Stimulated activated CD4-positive, alpha-beta T cell treated with anti-CD3 and anti-CD28 coated beads, Interleukin-15, amount 100 ng/mL, for 48 hours (primary cell): ENCODE measurements at places on chromosomes 3 and 15.

DNA sequence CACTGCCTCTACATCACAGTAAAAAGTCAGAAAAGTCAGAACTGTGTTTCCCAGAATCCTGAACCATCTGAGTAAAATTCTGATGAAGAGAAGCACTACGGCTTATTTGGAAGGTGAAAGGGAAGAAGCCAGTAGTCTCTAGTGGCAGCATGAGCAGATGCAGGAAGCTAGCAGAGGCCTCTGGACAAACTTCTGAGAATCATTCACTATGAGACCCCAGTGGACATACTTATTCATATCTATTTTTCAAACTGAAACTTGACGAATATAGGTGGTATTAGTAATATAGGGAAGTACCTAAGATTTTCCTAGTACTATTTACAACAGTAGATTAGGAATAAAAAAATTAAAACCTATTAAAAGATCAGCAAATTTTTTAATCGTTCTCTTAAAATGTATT is 272.8 kb upstream of the TTC14 start:
- DNase-seq = no peak

- DNase-seq = no peak
Observed at GRCh38 chr15:56736881-56737707, 3.8 kb upstream of the ZNF280D start.

GRCh38 chr3:48756640-48757039 is 39.6 kb upstream of the IP6K2 start:
- DNase-seq = peak; percentile 1

DNA sequence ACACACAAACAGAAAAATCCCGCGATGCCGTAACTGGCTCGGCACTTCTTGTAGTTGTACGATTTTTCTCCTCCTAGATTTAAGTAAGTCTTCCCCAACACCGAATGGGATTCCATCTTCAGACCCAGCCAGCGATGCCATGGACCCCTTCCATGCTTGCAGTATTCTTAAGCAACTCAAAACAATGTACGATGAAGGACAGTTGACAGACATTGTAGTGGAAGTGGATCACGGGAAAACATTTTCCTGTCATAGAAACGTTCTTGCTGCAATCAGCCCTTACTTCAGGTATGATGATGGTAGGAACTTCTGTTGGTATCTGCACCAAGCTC is 763 bp downstream of the KBTBD8 start:
- no peak for DNase-seq

GRCh38 chr3:45486136-45486535 is 97.8 kb downstream of the LARS2 start:
- DNase-seq = no peak

DNA sequence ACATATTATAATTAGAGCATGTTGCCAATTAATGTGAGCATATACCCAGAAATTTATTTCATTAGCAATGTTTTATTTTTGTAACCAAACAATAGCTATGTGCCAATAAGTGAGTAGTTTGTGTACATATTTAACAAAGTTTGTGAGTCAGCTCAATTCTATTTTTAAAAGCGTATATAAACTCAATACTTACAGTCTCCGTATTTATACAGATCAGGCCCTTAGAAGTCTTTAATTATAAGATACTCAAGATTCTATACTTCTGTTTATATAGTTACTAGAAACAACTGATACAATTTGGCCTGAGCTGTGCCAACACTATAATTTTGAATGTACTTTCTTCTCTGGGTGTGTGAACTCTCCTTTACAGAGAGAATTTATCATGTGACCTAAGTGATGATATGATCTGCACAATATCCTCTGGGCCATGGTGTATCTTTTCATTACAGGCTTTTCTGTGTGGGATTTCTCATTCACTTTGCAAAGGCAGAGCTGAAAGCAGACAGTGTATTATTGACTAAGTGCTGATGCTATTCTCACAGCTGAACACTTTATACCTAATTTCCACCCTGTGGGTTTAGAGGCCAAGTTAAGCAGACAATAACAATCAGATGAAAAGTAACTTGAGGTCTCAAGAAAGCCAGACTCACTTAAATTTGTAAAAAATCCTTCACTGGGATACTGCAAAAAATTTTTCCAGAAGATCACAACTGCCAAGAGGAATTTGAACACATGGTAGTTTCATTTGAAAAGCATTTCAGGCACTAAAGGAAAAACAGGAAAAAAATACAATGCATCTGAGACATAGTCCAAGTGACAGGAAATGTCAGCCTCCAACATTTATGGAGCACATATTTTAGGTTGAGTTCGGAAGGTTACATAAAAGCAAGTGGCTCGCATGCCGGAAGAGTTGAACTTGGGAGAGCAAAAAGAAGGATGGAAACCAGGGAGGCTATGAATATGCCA is 277.9 kb upstream of the SEMA6D start:
- no peak for DNase-seq

DNA sequence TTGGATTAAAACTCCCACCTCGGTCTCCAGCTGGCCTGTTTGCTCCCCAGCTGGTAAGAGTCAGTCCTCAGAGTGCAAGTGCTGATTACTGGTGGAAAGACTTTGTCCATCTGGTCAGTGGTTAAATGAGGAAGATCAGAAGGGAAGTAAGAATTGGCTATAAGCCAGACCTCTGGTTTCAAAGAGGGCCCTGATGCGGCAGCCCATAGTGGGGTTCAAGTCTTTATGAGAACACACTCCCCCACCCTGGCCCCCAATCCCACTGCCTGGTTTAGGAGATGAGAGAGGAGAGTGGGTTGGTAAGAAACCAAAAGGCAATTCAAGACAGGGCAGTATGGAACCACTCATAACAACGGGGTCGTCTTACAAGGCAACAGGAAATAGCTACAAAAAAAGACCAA is 65.0 kb downstream of the FRMD4B start:
- DNase-seq = no peak

GRCh38 chr3:78827618-78828017 is 940.2 kb downstream of the ROBO1 start:
- DNase-seq = no peak

DNA sequence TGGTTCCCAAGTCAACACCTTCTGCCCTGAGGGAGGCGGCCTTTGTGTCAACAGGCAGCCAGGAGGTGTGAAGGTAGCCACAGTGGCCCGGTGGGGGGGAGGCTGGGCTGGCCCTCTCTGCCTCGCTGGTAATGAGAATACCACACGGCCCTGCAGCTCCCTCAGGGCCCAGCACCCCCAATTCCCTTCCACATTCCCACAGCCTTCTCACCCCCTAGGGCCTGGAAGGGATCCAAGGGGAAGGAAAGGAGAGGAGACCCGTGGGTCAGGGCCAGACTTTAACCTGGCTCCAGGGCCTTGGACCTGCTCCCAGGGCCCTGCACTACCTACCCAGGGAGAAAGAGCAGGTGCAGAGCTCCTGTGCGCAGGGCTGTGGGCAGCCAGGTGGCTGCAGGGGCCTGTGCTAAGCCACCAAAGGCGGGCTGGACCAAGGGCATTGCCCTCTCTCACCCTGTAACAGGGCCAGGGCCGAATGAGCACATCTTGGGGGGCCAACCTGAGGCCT is 8.7 kb upstream of the MESP2 start:
- no peak for DNase-seq

DNA sequence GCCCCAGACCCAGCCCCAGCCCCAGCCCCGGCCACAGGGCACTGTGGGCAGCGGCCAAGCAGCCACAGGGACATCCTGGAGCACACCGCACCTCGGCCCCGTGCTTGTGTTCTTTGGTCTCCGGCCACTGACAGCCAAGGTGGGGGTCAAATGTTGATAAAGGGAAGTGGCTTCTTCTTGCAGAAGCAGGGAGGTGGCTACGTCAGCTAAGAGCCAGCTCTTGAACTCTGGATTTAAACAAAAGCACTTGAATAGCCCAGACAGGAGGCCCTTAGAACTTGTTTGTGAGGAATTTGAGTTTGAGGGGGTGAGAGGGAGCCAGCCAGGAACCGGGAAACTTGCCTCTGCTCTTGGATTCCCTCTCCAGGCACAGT is 135.8 kb upstream of the ABHD17C start:
- DNase-seq = no peak

- no peak for DNase-seq
Observed at GRCh38 chr3:55486857-55487380, at the start of gene WNT5A. WNT5A (minus strand) TSS chr3:55487306; CDS start chr3:55486985, 321 bp downstream.

DNA sequence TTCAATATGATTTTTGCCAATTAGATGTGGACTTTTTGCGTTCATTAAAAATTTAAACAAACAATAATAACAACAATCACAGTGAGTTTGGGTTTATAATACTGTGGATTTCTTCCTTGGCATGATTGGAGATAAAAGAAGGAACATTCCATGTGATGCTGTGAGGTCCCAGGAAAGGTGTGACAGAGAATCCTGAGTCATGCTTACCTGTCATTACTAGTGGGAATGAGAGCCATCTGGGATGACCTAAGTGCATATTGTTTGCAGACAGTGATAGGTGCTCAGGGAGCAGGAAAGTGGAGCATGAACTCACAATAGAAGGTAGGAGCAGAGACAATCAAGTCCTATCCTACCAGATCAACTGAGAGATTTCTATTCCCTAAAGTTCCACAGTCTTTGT is 766.5 kb upstream of the CFAP20DC start:
- no peak for DNase-seq

DNA sequence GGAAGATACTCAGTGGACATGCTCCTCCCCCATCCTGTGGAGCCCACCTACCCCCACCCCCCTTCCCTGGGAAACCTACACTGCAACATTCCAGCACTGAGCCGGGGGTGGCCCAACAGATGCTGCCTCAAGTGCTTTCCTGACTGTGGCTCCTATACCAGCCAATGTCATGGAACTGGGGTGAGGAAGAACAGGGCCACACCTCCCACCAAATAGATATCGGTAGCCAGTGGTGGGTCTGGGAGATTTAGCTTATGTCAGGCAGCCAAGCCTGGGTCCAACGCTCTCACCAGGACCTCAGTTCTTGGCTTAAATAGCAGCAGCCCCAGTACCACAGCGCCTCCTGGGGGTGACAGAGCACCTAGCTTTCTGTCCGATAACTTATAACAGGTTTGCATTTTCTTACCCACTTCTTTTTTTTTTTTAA is 30.3 kb downstream of the CDC25A start:
- DNase-seq = peak; percentile 24

DNA sequence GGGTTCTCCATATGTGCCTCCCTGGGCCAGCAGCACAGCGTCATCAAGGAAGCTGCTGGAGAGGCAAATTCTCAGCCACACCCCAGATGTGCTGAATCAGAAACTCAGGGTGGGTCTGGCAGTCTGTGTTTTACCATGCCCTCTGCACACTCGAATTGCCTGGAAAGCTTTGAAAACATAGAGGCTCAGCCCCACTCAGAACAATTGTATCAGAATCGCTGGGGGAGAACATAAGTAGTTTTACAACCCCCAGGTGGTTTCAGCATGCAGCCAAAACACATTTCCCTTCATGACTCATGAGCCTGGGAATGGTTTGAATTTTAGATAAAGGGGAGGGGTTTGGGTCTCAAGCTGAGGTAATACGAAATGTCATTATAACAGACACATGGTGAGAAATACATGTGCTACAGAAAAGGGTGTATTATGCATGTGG is 9.6 kb downstream of the TGM4 start:
- no peak for DNase-seq

DNA sequence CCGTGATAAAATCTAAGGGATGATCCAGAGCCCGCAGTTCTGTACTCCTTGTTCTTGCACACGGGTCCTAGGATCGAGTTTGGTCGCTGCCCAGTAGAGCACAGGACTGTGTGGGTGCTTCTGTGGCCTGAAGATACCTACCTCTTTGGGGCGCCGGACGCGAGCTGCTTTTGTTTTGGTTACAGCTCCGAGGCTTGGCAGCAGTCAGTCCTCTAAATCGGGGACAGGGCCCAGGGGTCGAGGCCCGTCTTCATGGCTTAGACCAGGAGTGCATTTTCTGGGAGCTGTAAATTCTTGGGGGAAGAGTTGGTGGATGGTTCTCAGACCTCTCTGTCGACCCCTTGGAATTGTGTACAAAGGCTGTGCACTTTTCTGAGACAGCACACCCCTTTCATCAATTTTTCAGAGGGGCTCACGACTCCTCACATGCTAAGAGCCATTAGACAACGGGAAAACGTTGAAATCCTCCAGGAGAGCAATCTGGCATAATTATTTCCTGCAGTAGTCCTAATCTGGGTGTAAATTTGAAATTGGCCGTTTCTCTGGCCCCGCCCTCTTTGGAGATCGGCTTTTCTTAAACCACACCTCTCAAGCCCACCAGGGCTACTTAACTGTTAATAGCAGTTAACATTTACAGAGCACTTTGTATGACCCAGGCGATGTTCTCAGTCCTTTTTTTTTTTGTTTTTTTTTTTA is 928 bp downstream of the CEP97 start:
- DNase-seq = peak; percentile 4

DNA sequence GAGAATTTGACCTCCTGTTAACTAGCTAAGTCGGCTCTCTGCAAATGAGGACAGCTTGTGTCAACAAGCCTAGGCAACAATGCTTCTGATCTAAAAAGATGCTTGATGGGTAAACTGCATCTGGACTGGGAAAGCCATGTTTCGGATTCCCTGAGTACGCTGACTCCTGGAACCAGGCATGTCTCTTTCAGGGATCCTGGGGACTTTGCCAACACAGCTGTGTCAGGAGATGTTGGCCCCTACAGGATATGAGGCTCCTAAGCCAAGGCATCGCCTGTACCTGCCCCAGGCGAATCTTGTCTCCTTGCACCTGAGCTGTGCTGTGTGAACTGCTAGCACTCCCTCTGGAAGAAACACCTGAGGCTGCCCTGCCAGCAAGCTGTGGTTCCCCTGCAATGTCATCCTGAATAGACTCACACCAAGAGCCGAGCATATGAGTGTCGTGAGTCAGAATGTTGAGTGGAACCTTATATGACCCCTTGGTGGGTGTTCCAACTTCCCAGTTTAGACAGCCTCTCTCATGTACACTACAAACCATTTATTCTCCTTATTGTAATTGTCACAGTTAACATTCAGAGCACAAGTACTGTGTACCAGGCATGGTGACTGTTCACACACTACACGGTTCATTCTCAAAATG is 17.0 kb downstream of the EOGT start:
- no peak for DNase-seq

- DNase-seq = no peak
Observed at GRCh38 chr3:28476194-28476593, 127.6 kb upstream of the AZI2 start.

GRCh38 chr3:94394885-94395284 is 332.0 kb downstream of the NSUN3 start:
- no peak for DNase-seq

DNA sequence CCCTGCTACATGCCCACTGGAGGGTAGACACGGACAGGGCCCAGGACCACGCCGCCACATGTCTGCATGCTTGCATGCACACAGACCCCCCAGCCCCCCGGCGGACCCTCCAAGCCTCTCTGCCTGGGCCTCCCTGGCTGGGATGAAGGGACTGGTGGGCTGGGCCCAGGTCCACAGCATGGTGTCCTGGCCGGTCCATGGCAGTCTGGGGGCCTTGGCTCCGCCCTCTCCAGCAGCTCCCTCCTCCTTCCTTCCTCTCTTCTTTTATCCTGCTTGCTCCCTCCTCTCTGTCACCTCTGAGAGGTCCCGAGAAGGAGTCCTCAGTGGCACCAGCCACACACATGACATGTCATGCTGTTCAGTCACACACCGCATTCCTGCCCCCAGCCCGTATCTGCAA is 24.5 kb downstream of the DUSP7 start:
- DNase-seq = no peak
